ENCODE measurements at places on chromosomes 2 and 18.

GRCh38 chr18:66329716-66330115, 274.2 kb downstream of the CDH19 start:
- no peak for DNase-seq

GRCh38 chr2:74703373-74703772, 49.3 kb downstream of the SEMA4F start:
- DNase-seq = no peak

GRCh38 chr2:38185012-38185491, 109.1 kb upstream of the CYP1B1 start:
- no peak for DNase-seq

GRCh38 chr2:235556901-235557300, 63.1 kb downstream of the AGAP1 start:
- DNase-seq = no peak

DNA sequence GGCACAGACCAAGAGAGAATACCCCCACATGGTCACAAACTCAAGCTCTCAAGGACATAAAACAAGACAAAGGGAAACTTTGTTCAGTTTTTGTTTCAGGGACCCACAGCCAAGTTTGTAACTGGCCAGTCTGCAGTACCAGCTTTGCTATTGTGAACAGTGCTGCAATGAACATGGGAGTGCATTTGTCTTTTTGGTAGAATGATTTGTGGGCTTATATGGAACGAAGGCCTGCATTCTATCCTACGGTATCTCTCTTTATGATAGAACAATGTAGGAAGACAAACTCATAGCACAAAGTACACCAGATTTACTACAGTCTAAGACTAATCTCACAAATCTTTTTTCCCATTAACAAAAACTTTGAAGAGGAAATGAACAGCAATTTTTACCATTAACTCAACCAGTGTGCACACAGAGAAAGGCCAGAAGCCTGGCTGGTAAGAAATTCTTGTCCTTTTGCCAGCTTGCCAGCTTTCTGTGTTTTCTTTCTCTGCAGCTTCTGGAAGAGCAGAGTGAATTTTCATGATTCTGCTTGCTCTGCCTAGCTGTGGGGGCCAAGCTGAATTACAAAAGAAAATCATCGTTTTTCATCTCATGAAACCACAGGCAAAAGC, 37.1 kb upstream of the FEZ2 start:
- DNase-seq = no peak

- DNase-seq = no peak
These were observed 9.8 kb downstream of the TMX3 start for GRCh38 chr18:68705119-68705518.

- no peak for DNase-seq
These were observed 2.4 kb downstream of the ZNF236 start for GRCh38 chr18:76824754-76825153.

DNA sequence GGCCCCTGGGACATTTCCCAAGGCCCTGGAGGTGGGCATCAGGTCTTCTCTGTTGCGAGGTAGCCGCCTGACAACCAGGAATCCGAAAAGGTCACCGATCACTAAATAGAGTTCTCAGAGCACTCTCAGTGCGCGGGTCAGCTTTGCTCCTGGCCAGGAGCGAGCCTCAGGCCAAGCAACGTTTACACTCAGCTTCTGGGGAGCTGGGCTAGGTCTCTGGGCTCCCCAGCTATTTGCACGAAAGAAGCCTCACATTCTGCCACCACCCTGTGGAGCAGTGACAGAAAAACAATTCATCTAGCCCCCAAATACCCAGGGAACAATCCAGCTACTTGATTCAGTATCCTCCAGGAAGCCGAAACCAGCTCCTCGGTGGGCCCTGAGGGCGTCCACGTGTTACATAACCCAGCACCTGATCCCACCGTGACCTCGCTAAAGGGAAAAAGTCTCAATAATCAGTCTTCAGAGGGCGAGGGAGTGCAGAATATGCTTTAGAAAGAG, 3.3 kb downstream of the SH3BP4 start:
- DNase-seq = no peak

GRCh38 chr18:42641996-42642395, 473.5 kb downstream of the RIT2 start:
- DNase-seq = no peak

Data from muscle of back (tissue), 13 donors.